ENCODE measurements at places on chromosomes 1 and 21.

- DNase-seq = no peak
Observed at GRCh38 chr1:147648933-147649332, 21.4 kb downstream of the ACP6 start.

- DNase-seq = no peak
Observed at GRCh38 chr1:22344329-22344630, 107.4 kb upstream of the ZBTB40 start.

GRCh38 chr1:51955797-51956527 is 34.5 kb downstream of the RAB3B start:
- DNase-seq = no peak

GRCh38 chr1:107804741-107805140 is 160.2 kb downstream of the VAV3 start:
- no peak for DNase-seq

DNA sequence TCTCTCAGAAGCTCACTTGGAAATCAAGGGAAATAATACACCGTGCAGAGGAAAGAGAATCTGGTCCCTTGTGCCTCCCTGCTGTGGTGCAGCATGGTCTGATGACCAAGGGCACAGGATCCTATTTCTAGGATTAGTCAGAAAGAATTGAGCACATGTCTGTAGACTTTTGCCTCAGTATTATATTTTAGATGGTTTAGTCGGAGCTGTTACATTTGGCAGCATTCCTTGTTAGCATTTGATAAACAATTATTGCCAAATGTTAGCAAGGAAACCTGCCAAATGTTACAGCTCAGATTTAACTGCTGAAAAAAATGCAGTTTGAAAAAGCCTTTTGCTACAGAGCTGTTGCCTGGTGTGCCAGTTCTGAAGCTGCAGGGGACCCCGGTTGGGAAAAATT is 183.5 kb upstream of the DPYD start:
- DNase-seq = no peak

Data from stimulated activated CD4-positive, alpha-beta T cell treated with anti-CD3 and anti-CD28 coated beads, Interleukin-4, amount 100 ng/mL, for 48 hours (primary cell).